Cardiac septum (tissue), 1 donor: ENCODE measurements at places on chromosomes 16 and 17.

DNA sequence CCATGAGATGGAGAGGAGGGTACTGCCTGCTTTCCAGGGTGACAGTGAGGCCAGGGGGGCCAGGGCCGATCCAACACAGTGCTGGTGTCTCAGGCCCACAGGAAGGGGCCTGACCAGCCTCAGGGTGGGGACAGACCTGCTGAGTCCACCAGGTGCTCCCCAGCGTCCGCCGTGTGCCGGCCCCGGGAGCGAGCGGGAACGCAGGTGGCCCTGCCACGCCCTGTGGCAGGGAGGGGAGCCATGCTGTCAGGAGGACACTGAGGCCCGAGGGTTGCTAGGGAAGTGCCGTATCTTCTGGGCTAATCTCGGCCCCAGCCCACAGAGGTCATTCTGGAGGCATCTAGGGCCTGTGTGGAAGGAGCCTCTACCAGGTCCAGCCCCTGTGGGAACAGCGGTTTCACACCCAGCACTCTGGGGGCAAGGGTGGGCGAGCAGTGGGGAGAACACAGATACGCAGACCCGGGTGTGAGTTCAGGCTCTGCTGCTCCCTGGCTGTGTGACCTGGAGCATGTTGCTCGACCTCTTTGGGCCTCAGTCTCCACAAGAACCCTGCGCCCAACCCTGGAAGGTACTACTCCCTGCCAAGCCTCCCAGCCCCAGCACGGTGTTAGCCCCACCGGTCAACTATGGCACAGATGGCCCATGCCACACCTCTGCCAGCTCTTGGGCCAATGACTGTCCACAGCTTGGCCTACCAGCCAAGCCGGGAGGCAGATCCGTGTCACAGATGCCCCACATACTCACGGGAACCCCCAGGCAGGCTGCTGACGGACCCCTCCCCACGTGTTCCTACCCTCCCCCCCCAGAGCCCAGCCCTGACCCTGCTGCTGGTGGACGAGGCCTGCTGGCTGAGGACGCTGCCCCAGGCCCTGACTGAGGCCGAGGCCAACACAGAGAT is 43.9 kb upstream of the ZC3H18 start:
- no peak for DNase-seq

DNA sequence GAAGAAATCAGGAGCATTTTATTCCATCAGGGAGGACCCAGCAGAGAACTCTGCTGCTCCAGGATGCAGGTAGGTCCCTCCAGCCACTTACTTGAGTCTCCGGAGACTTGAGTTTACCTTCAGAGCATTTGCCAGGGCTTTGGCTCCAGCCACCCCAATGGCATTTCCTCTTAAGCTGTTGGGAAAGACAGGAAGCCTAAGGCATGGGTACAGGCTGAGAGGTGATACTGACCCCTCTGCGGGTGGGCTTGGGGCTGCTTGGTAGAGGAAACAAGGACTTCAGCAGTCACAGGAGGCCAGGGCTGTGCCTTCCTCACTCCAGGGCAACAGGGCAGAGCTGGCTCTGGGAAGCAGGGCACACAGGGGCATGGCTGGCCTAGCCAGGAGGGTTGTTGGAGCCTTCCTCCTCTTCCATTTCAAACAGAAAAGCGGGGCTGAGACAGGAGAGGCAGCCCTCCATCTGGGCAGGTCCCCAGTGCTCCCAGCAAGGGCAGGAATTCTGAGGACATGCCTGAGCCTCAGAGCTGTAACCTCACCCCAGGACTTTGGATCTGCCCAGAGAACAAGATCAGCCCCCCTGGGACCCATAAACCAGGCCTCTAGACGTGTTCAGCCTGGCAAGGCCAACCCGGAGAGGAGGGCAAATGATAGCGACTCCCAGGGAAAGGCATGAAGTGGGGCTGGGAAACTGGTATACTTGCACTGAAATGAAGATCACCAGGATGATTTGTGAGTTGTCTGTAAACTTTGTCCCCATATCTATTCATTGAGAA is 34.4 kb downstream of the NLRC3 start:
- DNase-seq: no peak

- DNase-seq: no peak
Observed at GRCh38 chr17:3968886-3969524, 4.8 kb upstream of the ATP2A3 start.

DNA sequence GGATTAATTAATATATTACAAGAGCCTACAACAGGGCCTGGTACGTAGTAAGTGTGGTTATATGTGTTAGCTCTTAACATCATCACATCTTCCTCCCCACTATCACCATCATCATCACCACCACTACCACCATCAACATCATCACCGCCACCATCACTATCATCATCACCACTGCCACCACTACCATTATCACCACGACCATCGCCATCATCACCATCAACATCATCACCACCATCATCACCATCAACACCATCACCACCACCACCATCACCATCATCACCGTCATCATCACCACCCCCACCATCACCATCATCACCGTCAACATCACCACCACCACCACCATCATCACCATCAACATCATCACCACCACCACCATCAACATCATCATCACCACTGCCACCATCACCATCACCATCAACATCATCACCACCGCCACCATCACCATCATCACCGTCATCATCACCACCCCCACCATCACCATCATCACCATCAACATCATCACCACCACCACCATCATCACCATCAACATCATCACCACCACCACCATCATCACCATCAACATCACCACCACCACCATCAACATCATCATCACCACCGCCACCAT is 7.8 kb upstream of the IL4R start:
- DNase-seq: peak; percentile 33

DNA sequence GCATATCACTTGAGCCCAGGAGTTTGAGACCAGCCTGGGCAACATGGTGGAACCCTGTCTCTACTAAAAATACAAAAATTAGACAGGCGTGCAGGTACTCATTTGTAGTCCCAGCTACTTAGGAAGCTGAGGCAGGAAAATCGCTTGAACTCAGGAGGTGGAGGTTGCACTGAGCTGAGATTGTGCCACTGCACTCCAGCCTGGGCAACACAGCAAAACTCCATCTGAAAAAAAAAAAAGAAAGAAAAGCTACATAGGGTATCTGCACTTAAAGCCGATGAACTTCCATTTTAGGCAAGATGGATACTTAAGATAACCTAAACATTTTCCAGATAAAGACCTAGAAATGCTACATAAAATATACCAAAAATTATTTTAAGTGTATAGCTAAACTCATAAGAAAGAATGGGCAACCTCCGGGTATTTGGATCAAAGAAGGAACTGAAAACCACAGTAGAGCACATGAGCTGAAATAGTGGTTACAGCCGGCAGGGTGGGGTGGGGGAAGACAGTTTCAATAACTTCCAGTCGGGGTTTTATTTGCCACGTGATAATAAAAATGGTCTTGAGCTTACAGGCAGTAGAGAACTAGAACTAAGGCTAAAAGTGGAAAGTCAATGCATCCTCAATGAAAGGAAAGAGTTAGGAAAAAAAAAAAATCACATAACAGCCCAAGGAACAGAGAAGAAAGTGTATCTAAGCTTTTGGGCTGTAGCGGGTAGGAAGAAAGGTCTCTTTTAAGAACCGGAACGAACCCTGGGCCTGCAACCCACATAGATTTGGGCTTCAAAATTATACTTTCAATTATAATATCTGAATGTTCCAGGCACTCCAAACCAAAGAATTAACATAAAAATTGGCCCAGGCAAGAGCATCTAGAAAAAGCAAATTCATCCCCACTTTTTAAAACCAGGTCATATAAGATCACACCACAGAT is 53.1 kb downstream of the CFDP1 start:
- no peak for DNase-seq

DNA sequence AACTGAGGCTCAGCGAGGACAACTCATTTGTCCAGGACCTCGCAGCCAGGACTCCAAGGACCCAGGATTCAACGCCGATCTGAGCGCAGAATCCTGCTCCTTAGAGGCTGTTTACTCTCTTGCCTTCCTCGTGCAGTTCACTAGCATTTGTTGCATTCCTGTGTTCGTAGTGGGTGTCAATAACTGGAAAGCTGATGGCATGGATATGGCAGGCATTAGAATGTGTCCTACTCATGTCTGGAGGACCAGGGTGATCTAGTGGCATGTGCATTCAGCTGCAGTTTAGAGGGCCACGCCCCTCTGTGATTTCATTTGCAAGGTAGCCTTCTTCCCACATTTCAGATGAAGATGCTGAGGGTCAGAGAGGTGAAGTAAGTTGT is 510 bp downstream of the CRISPLD2 start:
- no peak for DNase-seq
